ENCODE measurements at places on chromosomes 16 and 17.

GRCh38 chr17:48577330-48577945, 712 bp downstream of the HOXB4 start:
- DNase-seq = no peak

DNA sequence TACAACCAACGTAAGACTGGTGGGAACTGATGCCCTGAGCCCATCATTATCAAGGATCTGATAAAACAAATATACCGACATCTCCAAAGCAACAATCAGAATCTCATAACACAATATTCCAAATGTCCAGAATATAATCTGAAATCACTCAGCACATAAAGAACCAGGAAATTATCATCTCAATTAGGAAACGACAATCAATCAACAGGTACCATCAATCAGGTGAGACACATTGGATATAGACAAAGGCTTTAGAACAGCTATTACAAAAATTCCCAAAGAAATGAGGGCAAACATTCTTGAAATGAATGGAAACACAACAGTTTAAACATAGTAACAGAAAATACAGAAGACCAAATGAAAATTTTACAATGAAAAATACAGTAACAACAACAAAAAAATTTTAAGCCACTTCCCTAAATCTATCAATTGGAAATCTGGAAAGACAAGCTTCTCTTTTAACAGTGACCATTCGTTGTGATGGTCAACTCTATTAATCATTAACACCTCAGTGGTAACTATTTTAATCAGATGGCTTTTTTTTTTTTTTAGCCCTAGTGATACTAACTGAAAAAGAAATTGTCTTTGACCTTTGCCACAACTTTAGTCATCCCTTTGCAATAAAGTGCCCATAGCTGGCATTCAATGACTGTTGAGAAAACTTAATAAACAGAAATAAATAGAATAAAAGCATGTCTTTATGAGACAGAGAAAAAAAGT, 70.4 kb downstream of the USP32 start:
- DNase-seq = no peak

DNA sequence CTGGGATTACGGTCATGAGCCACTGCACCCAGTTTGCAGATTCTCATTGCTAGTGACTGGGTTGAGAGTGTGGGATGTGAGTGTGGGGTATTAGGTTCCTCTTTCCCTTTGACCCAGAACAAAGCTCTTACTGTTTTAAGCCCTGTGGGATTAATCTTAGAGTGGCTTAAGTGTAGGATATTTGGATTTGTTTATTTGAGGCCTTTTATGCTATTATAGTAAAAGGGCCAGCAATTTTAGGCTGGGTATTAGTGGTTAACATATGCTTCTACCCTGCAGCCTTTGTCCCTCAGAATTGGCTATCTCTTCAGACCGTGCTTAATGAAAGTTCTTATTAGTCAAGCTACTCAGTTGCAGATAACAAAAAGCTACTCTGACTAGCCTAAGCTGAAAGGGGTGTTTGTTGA, 3.2 kb downstream of the SGF29 start:
- DNase-seq = no peak

GRCh38 chr17:81665205-81666091, 957 bp downstream of the OXLD1 start:
- DNase-seq = no peak
